ENCODE measurements at places on chromosomes 1 and 21. TPM values are rescaled to one million over a fixed set of nuclear protein-coding genes. Genes with fewer than 3 reads are reported as not detected.
A peak's percentile ranks its signal among the peaks of the same experiment; 100 is the strongest.

GRCh38 chr1:38497921-38498656 is 361.5 kb downstream of the RRAGC start:
- H3K4me1 ChIP-seq, result no peaks in the 10 kb centered on the region
- H3K36me3 ChIP-seq, result no peaks in the 10 kb centered on the region
- DNase-seq, result no peak

The SPRR1A gene
- not detected for total RNA-seq

- no peak overlapping the region for H3K4me3 ChIP-seq
- DNase-seq, result no peak
- no peak overlapping the region for H3K27ac ChIP-seq
- H3K36me3 ChIP-seq, result no peaks in the 10 kb centered on the region
These were observed 41.4 kb downstream of the CCDC18 start for GRCh38 chr1:93221913-93222312.

- DNase-seq, result no peak
- H3K27me3 ChIP-seq, result no peaks in the 10 kb centered on the region
- no peak overlapping the region for H3K27ac ChIP-seq
- no peak overlapping the region for H3K4me3 ChIP-seq
These were observed 5.0 kb downstream of the AGT start for GRCh38 chr1:230708631-230709580.

DNA sequence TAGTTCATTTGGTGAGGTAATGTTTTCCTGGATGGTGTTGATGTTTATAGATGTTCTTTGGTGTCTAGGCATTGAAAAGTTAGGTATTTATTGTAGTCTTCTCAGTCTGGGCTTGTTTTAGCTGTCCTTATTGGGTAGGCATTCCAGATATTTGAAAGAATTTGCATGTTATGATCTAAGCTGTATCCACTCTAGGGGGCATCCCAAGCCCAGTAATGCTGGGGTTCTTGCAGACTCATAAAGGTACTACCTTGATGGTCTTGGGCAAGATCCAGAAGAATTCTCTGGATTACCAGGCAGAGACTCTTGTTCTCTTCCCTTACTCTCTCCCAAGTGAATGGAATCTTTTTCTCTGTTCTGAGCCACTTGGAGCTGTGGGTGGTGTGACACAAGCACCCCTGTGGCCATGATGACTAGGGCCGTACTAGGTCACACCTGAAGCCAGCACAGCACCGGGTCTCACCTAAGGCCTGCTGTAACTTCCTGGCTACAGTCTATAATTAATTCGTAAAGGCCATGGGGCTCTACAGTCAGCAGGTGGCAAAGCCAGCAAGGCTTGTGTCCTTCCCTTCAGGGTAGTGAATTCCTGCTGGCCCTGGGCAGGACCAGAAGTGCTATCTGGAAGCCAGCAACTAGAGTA is 74.8 kb upstream of the PDE4B start:
- no peak overlapping the region for H3K4me3 ChIP-seq
- no peaks in the 10 kb centered on the region for H3K4me1 ChIP-seq
- no peaks in the 10 kb centered on the region for H3K36me3 ChIP-seq
- no peaks in the 10 kb centered on the region for H3K27me3 ChIP-seq
- H3K27ac ChIP-seq, result no peak overlapping the region
- DNase-seq, result no peak

DNA sequence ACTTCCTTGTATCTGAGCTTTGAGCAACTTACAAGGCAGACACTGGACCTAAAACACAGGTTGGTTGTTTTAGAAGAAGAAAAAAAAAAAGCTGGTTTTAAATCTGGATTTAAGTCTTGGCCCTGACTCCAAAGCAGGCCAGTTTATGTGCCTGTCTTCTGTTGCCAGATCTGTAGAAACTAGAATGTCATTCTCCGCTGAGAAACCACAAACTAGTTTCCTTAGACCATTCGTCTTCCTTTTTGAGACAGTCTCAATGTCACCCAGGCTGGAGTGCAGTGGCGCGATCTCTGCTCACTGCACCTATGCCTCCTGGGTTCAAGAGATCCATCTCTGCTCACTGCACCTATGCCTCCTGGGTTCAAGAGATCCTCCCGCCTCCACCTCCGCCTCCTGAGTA is 33.9 kb downstream of the APP start:
- H3K36me3 ChIP-seq, result no peaks in the 10 kb centered on the region
- no peak overlapping the region for H3K27ac ChIP-seq
- no peaks in the 10 kb centered on the region for H3K4me1 ChIP-seq
- DNase-seq, result no peak
- no peak overlapping the region for H3K4me3 ChIP-seq
- no peaks in the 10 kb centered on the region for H3K27me3 ChIP-seq

GRCh38 chr1:235838021-235838420 is 28.7 kb downstream of the LYST start:
- DNase-seq, result no peak
- no peaks in the 10 kb centered on the region for H3K4me1 ChIP-seq
- H3K36me3 ChIP-seq, result no peaks in the 10 kb centered on the region
- no peak overlapping the region for H3K4me3 ChIP-seq
- H3K27ac ChIP-seq, result no peak overlapping the region

DNA sequence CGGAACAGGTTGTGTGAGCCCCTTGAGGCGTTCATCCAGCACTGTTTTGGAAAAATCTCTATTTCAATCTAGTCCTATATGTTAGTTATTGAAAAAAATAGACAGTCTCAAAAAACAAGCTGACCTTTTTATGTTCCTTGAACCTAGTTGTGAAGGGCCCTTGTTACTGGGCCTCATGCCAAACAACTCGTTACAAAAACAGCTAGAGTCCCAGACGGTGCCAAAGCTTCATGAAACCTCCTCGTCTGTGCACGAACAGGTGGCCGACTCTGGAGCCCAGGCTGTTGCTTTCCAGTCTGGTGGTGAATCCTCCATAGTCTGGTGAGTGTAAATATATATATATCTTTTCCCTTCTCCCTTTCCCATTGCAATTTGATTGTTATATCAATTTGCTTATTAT is at the start of gene CHIA:
Gene CHIA, plus strand, starts transcription at position 222 of the 400 bp plus-strand sequence. CDS start 19,617 bp downstream, outside the sequence.
- DNase-seq, result no peak
- H3K4me1 ChIP-seq, result no peaks in the 10 kb centered on the region

DNA sequence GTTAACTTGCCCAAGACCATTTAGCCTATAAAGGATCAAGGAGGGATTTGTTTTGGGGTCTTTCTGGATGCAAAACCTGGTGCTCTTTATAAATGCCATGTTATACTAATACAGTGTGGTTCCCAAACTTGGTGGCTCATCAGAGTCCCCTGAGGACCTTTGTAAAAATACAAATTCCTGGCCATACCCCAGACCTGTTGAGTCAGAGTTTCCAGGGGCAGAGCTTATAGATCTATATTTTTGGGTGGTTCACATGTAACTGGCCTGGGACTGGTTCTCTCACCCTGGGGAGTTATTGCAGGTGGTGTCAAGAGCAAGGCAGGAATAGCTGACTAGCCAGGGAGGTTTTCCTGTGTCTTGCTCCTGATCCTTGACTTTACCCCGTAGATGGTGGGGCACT is 136.9 kb upstream of the HNRNPU start:
- H3K27me3 ChIP-seq, result no peaks in the 10 kb centered on the region
- H3K36me3 ChIP-seq, result no peaks in the 10 kb centered on the region
- no peak overlapping the region for H3K4me3 ChIP-seq
- H3K4me1 ChIP-seq, result no peaks in the 10 kb centered on the region

The ACTL8 gene
- not detected for total RNA-seq

DNA sequence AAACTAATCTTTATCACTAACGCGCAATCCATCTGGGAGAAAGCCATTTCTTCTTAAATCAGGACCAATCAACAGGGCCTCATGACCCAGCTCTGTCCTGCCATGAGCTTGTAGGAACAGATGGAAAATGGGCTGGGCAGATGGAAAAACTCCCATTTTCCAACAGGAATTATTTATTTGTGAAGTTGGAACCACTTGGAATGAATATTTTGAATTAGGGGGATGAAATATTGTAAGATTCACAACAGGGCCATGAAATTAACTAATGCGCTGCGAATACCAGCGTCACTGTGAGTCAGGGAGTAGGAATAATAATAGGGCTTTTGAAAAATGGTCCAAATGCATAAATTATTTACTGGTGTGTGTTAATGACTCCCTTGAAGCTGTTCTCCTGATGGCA is 53.1 kb upstream of the CYP2J2 start:
- DNase-seq, result peak; percentile 28
- H3K4me1 ChIP-seq, result peaks cover 5% of the 10 kb centered on the region
- no peaks in the 10 kb centered on the region for H3K27me3 ChIP-seq
- no peak overlapping the region for H3K4me3 ChIP-seq
- H3K27ac ChIP-seq, result no peak overlapping the region

DNA sequence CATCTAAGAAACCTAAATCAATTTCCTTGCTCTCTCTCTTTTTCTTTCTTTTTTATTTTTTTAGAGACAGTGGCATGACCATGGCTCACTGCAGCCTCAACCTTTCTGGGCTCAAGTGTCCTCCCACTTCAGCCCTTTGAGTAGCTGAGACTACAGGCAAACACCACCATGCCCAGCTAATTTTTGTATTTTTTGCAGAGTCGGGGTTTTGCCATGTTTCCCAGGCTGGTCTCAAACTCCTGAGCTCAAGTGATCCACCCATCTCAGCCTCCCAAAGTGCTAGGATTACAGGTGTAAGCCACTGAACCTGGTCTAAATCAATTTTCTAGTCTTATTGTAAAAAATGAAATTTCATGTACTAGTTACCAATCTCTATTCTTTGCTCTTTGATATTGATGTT is 108.9 kb downstream of the LHX8 start:
- no peak overlapping the region for H3K27ac ChIP-seq
- no peak for DNase-seq
- H3K4me1 ChIP-seq, result no peaks in the 10 kb centered on the region
- H3K36me3 ChIP-seq, result no peaks in the 10 kb centered on the region
- no peak overlapping the region for H3K4me3 ChIP-seq

The TMPRSS3 gene
- total RNA-seq, result not detected

The CD5L gene
- total RNA-seq, result not detected

GRCh38 chr1:29852248-29852647 is 615.9 kb downstream of the PTPRU start:
- no peaks in the 10 kb centered on the region for H3K27me3 ChIP-seq
- H3K4me1 ChIP-seq, result no peaks in the 10 kb centered on the region
- DNase-seq, result no peak
- H3K36me3 ChIP-seq, result no peaks in the 10 kb centered on the region
- no peak overlapping the region for H3K27ac ChIP-seq

- no peak overlapping the region for H3K4me3 ChIP-seq
- H3K36me3 ChIP-seq, result no peaks in the 10 kb centered on the region
- H3K27ac ChIP-seq, result no peak overlapping the region
- H3K4me1 ChIP-seq, result no peaks in the 10 kb centered on the region
- no peaks in the 10 kb centered on the region for H3K27me3 ChIP-seq
These were observed 254.0 kb upstream of the RUNX1 start for GRCh38 chr21:35303085-35303484.
